ENCODE measurements at places on chromosomes 6 and 20.

DNA sequence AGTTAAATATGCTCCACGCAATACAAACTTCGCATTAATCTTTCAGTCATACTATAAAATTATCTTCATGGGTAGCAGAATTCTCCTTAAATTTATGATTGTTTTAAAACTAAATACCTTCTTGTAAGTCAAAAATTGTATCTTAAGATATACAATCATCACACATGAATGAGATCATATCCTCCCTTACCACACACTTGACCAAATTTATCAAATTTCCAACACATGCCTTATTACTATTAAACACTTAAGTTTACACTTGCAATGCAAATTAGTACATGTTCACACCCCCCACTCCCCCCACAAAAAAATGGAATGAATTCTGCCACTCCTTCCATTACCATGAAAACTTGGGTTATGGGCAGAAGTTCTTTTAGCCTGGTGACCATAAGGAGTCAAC, 13.8 kb downstream of the RANBP9 start:
- no peak for DNase-seq

- no peak for DNase-seq
Measured at GRCh38 chr20:37755665-37756064, 61.8 kb downstream of the CTNNBL1 start.

DNA sequence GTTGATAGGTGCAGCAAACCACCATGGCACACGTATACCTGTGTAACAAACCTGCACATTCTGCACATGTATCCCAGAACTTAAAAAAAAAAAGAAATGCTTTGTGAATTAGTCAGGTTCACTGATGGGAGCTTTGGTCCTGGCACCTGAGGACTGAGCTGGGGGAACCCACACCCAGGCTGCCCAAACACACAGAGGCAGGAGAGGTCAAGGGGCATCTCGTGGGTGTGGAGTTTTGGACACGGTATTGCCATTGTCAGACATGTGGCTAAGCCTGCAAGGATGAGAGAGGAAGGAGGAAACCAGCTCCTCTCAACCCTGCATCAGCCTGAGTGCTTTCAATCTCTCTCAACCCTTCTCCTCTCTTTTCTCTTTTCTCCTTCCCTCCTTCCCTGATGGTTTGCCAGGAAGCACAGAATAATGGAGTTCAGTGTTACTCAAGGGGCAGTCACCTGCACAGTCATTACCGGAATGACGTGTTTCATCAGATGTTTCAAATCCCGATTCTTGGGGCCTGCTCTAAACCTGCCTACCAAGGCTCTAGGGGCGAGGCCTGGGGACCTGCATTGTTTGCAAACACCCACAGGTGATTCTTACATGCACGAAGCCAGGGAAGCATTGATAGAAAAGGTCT, 89.9 kb upstream of the NEDD9 start:
- no peak for DNase-seq

GRCh38 chr6:79082304-79082703, 4.2 kb upstream of the PHIP start:
- no peak for DNase-seq

GRCh38 chr6:42781546-42781795, 381 bp upstream of the BICRAL start:
- DNase-seq: no peak
